Umbilical cord (tissue), 2 donors: ENCODE measurements at places on chromosomes 1 and 21. TPM values are rescaled to one million over a fixed set of nuclear protein-coding genes. Genes with fewer than 3 reads are reported as not detected.

DNA sequence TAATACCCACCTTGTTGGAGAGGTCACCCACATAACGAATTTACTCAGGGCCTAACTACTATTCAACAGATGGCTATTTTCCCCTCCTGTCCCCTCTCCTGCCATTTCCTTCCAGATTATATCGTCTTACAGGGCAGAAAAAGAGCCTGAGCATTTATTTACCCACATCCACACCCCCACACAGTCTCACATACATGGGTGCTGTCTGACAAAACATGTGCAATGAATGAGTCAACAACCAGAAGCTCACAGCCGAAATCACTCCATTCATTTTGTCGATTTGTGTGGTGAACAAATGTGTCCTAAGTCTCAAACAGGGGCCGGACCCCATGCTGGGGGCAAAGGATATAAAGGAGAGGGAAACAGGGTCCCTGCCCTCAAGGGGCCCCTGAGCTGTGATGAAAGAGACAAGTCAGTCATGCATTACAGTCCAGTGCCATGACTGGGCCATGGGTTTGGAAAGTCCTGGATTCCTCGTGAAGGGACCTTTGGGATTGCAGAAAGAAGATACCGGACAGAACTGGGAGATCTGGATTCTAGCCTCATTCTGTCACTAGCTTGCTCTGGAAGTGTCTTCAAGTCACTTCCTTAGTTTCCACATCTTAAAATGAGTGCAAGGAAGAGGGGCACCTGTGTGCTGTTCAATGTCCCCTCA, 16.4 kb upstream of the ZNF683 start:
- DNase-seq: no peak

- DNase-seq: no peak
Measured at GRCh38 chr1:201742476-201742875, 86.5 kb upstream of the IPO9 start.

Gene WDR64
- 1.7 TPM for total RNA-seq

DNA sequence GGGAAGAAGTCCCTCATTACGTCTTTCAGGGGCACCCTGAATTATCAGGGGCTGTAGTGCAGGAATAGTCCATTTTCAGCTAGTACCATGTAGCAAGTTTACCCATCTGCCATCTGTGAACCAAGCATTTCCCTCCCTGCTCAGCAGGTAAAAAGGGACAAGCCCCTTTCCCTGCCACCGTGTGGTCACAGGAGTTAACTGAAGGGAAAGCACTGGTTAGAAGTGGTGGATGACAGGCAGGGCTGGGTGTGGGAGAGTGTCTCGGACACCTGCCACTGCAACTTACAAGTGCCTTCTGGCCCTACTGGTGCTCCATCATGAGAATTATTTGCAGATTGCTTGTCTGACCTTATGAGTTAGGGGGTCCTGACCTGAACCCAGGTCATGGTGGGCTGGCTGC, 32.0 kb upstream of the IGSF5 start:
- DNase-seq: no peak

GRCh38 chr21:43274946-43275310, 106.1 kb downstream of the CRYAA start:
- no peak for DNase-seq

GRCh38 chr1:66393586-66394287, 140.2 kb upstream of the SGIP1 start:
- no peak for DNase-seq

- no peak for DNase-seq
Measured at GRCh38 chr1:226825037-226825745, 45.2 kb upstream of the PSEN2 start.
